ENCODE measurements at places on chromosomes 6 and 20.

- DNase-seq, result no peak
Observed at GRCh38 chr6:168280899-168281245, 38.7 kb downstream of the DACT2 start.

GRCh38 chr6:150322466-150322871 is 46.3 kb upstream of the IYD start:
- DNase-seq, result no peak

GRCh38 chr20:54092021-54092420 is 21.6 kb upstream of the BCAS1 start:
- no peak for DNase-seq

- DNase-seq, result peak; percentile 87
Observed at GRCh38 chr20:62595491-62595890, 46.8 kb upstream of the SLCO4A1 start.

DNA sequence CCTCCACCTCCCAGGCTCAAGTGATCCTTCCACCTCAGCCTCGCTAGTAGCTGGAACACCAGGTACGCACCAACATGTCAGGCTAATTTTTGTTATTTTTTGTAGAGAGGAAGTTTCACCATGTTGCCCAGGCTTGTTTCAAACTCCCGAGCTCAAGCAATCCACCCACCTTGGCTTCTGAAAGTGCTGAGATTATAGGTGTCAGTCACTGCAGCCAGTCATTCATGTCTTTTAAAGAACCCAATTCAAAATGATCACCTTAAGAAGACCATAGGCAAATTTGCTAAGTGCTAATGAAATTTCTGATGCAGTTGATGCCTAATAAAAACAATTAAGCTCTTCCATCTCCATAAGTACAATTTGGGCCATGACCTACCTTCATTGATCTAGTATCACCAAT is 2.6 kb upstream of the VNN2 start:
- no peak for DNase-seq

DNA sequence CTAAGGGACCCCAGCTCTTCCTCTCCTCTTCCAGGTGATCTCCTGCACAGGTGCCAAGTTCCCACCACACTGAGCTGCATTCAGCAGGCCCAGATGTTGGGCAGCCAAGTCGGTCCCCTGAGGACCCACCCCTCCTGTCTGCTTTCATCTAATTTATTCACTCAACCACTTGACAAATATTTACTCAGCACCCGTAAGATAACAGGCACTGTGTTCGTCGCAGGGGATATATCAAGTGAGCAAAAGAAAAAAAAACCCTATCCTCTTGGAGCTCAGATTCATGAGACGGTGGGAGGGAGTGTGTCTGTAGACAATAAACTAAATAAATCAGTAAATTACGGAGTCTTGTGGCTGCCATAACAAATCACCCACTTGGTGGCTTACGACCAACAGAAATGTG is 143.6 kb downstream of the MRPL14 start:
- DNase-seq, result no peak

DNA sequence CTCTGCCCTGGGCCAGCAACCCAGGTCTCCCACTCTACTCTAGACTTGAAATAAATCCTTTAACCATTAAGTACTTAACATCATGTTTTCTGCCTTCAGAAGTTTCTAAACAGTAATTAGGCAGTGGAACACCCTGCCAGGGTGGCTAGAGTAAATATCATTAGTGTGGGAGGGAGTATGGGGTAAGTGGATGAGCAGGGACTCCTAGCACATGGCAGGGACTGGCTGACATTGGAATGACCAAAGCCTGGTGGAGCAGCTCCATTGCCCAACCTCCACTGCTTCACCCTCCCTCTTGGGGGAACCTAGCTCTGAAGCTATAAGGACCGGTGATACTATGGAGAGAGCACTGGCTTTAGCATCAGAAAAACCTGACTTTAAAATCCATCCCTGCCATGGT is 167.1 kb downstream of the MAFB start:
- DNase-seq, result no peak

DNA sequence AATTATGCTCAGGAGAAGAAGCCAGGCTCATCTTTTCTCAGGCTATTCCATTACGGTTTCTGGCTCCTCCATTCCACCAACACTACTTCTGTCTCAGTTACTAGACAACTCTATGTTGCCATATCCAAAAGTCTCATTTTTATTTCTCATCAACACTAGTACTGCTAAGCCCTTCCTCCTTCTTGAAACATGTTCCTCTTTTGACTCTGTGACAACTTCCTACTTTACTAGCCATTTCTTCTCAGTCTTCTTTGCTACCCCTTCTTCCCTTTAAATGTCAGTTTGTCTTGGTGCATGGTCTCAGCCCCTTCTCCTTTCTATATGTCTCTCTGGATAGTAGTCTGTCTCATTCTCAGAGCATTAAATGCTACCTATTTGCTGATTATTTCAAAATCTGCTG is 7.1 kb upstream of the ADGRG6 start:
- DNase-seq, result no peak

DNA sequence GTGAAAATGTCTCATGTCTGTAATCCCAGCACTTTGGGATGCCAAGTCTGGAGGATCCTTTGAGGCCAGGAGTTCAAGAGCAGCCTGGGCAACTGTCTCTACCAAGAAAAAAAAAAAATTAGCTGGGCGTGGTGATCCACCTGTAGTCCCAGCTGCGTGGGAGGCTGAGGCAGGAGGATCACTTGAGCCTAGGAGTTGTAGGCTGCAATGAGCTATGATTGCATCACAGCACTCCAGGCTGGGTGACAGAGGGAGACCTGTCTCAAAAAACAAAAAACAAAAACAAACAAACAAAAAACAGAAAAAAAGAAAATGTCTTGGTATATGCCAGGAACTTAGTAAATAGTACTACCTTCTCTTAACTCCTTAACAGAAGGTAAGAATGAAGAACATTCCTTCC is 31.4 kb upstream of the TMEM14A start:
- no peak for DNase-seq

GRCh38 chr6:70530023-70530422 is 36.7 kb upstream of the SDHAF4 start:
- no peak for DNase-seq

GRCh38 chr6:155036907-155037306 is 41.8 kb downstream of the TIAM2 start:
- DNase-seq, result no peak

- peak; percentile 66 for DNase-seq
Observed at GRCh38 chr6:43284991-43285781, 12.9 kb upstream of the SLC22A7 start.

DNA sequence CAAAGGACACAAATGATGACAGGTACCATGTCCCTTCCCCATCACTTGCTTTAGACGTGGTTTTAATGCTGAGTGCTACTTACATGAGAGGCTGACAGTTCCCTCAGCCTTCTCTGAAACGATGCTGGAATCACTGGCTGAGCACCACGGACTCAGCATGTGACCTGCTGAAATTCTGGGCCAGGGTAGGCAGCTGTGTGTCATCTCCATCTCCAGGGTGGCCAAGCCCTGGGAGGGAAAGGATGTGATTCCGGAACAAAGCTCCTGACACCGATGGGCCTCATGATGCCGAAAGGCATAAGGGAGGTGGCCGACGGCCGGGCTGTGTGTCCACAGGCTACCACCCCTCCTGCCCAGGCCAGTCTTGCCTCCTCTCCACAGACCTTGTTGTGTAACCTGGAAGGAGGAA is 184.3 kb upstream of the CST7 start:
- no peak for DNase-seq

DNA sequence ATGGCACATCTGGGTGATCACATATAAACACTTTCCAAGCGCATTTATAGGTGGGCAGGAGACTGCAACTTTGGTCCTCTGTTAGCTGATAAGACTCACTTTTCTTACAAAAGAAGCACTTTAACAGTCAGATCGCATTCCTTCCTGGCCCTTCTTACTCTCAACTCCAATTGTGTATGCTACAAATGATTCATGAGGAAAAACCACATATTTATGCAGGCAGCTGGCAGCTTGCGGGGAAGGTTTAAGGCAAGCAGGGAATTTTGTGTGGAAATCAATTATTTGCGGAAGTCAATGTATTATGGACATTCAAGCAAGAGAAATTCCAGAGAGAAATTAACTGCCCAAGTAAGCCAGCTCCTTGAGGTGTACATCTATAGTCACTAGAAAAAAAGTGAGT is 194.0 kb downstream of the PKHD1 start:
- DNase-seq, result no peak

DNA sequence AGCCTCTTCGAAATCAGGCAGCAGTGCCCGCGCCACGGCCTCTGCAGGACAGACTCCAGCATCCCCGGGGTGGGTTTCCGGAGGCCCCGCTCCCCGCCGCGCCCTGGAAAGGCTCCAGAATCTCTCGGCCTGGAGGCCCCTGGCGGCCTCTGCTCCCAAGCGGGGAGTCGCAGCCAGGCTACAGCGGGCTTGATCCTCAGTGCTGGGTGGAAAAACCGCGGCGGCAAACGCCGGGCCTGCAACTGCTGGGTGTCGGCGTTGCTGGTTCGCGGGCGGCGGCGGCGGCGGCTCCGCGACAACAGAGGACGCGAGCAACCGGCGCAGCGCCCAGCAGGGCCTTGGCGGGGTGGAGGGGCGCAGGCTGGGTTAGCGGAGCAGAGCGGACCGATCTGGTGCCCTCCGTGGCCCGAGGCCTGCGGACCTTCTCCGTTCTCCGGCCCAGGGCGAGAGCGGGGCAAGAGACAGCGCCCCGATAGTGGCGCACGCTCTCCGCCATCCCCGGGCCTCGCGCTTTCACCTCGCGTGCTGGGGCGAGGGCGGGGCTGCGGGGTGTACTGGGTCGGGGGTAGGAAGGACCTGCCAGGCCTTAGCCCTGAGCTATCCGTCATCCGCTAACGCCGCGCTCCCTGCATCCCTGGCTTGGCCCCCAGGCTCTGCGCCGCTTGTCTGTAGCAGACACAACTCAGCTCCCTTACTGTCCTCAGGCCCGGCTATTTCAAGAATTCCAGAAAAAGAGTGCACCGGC is 3.4 kb upstream of the ZNF292 start:
- DNase-seq, result peak; percentile 69

DNA sequence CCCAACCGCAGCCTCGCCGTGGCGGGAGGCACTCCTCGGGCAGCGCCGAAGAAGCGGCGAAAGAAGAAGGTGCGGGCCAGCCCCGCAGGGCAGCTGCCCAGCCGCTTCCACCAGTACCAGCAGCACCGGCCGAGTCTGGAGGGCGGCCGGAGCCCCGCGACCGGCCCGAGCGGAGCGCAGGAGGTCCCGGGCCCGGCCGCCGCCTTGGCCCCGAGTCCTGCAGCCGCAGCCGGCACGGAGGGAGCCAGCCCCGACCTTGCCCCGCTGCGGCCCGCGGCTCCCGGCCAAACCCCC is 525 bp downstream of the PNRC1 start:
- DNase-seq, result no peak

DNA sequence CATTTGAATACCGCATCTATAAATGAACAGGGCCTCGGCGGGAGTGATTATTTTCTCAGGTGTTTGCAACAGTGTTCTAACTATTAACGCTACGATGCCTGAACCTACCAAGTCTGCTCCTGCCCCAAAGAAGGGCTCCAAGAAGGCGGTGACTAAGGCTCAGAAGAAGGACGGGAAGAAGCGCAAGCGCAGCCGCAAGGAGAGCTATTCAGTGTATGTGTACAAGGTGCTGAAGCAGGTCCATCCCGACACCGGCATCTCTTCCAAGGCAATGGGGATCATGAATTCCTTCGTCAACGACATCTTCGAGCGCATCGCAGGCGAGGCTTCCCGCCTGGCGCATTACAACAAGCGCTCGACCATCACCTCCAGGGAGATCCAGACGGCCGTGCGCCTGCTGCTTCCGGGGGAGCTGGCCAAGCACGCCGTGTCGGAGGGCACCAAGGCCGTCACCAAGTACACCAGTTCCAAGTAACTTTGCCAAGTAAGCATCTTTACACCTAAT is 70.9 kb downstream of the HFE start:
- peak; percentile 84 for DNase-seq

DNA sequence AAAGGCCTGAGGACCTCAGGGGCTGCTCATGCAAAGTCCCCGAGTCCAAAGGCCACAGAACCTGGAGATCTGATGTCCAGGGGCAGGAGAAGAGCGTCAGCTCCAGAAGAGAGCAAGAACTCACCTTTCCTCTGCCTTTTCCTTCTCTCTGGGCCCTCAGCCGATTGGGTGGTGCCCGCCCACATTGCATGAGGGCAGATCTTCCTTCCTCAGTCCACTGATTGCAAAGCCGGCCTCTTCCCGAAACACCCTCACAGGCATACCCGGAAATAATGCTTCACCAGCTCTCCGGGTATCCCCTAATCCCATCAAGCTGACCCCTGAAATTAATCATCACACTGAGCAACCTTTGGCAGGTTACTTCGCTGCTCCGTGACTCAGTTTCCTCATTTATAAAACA is 33.4 kb downstream of the SPDEF start:
- no peak for DNase-seq
